ENCODE measurements at places on chromosomes 1 and 21.

DNA sequence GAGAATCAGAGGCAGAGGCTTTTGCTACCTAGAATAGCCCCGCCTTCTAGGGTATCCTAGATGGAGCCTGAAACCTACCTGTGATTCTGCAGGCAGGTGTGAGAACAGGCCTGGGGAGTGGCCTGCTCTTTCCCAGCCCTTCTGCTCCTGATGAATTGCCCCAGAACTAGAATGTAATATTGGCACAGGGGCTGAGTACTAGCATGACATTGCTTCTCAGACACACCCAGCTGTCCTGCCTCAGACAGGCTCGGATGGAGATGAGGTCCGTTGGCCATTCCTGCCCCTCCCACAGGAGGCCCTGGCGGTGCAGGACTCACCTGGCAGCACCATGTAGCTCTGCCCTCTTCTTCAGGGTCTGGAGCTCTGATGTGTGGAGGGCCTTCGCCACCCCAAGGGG lies 237.6 kb downstream of the GRIK3 start:
- no peak for DNase-seq

GRCh38 chr1:35564037-35564883 lies 6.7 kb downstream of the NCDN start:
- DNase-seq: peak; percentile 79

DNA sequence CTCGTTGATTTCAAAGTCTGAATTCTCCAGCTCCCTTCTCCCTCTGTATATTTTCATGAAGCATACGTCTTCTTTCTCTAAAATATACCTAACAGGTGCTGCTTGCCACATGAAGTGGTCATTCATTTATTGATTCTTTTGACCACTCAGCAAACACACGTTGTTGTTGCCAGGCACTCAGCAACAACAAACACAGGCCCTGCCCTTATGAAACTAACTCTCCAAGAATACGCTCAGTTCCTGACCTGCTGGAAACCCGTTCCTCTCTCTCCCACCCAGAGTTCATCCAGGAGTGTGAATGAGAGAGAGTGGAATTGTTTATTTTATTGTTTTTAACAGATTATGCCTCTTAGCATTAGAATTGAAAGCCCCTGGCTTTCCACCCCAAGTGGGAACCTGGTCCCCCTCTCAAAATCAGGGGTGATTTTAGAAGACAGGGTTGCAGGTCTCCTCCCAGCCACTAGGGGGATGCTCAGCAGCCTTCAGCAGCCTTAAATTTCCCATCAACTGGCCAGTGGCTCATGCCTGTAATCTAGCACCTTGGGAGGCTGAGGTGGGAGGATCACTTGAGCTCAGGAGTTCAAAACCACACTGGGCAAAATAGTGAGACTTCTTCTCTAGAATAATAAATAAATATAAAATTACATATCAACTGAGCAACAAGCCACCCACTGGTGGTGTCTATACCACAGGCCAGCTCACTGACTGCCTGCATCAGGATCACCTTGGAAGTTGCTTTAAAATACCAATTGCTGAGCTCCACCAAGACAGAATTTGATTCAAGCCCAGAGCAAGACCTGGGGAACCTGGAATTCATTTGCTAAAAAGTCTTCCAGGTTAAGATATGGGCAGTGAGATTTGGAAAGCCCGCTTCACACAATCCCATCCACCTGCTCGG lies 181.0 kb upstream of the KLHDC7A start:
- DNase-seq: peak; percentile 13

- DNase-seq: no peak
Observed at GRCh38 chr1:110285316-110285715, 53.9 kb upstream of the RBM15 start.

DNA sequence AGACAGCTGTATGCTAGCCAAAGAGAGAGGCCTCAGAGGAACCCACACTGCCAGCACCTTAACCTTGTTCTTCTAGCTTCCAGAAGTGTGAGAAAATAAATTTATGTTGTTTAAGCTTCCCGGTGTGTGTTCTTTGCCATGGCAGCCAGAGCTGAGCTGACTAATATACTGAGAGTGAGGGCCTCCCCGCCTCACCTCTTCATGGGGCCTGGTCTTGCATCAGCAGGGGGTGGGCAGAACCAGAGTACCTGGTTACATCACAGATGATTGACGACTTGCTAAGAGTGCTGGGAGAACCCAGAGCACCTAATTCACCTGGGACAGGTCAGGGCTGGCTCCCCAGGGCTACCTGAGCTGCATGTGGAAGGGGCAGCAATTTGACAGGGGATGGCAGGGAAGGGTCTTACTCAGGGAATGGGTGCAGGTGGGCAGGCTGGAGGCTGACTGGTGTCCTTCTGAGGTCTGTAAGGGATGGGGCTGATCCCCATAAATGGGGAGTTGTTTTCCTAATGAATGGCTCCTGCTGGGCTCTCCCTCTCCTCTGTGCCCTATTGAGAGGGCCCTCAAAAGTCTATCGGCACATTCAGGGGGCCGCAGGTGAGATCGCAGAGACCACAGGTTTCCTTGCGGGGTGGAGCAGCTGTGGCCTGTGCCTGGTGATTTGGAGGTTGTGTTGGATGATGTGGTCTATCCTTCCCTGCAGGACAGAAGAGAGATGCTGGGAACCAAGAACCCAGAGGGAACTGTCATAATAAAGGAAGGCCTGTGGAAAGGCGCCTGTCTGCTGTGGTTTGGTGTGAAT lies 60.6 kb upstream of the ETV3 start:
- DNase-seq: no peak

GRCh38 chr1:193819376-193819775 lies 633.0 kb upstream of the B3GALT2 start:
- DNase-seq: no peak

- no peak for DNase-seq
Observed at GRCh38 chr1:63630666-63631065, 37.5 kb downstream of the PGM1 start.

DNA sequence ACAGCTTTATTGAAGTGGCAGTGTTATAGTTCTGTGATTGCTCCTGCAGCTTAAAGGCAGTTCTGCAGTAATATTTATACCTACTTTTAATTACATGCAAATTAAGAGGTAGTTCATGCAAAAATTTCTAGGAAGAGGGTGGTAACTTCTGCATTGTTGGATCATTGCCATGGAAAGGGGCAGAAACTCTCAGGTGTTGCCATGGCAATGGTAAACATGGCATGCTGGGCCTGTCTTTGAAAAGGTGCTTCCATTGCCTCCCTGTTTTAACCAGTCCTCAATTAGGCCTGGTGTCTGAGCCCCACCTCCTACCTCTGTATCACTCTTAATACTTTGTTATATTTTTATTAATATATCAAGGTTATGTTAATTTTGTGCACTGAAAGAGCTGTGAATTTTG lies 104.7 kb downstream of the DISC1 start:
- no peak for DNase-seq

DNA sequence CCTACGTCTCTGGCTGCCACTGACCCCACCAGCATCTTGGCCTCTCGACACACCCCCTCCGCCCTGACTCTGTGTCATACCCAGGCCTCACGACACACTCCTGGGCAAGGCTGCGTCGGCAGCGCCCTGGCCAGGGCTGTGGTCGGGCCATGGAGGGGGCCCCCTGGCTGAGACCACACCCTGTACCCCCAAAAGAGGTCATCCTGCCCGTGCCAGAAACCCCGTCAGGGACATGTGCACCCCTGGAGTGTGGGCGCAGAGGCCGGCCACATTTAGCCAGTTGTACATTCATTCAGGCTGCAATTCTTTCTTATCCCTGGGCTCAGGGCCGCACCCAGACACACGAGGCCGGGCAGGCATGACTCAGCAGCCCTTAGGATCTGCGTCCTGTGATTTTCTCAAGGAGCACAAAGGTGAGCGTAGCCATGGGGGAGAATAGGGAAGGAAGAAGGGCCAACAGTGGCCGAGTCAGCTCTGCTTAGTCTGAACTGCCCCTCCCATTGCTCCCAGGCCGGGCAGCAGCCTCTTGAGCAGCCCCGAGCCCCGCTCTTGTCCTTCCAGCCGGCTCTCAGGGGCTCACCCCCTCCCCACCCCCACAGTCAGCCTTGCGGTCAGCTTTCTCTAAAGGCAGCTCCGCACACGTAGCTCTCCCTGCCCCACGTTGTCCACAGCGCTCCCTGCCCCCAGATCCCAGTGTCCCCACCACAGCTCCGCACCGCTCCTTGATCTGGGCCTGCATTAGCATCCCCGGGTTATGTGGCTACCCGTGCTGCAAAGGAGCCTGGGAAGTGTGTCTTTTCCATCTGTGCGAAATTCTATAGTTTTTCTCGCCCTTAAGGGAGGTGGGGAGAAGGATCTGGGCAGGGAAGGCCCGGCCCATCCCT lies 7.9 kb downstream of the CSTB start:
- DNase-seq: no peak

- no peak for DNase-seq
Observed at GRCh38 chr21:17466166-17466565, 46.7 kb upstream of the CXADR start.

DNA sequence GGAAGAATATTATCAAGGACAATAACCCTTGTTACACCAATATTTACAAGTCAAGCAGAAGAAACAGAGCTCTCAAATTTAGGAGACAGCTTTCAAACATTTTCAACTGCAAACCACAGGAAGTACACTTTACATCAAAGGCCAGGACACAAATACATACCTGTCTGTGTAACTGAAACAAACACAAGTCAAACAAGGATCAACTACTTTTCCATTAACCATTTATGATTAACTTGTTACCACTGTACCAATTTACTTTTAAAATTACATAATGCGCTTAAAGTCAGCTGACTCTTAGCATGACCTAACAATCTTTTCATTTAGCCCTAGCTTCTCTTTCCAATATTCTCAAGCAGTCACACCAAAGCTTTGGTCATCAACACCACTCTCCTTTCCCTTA lies 43.5 kb downstream of the TRIM33 start:
- DNase-seq: no peak

GRCh38 chr21:16216288-16216962 lies 486.6 kb downstream of the USP25 start:
- no peak for DNase-seq

- DNase-seq: no peak
Observed at GRCh38 chr1:19411612-19412011, 73.7 kb downstream of the CAPZB start.

GRCh38 chr1:112637254-112638109 lies 17.9 kb downstream of the CAPZA1 start:
- no peak for DNase-seq

Data from neural crest cell (in vitro differentiated cells).